Head of caudate nucleus (tissue), 42 donors: ENCODE measurements at places on chromosomes 4 and X.

DNA sequence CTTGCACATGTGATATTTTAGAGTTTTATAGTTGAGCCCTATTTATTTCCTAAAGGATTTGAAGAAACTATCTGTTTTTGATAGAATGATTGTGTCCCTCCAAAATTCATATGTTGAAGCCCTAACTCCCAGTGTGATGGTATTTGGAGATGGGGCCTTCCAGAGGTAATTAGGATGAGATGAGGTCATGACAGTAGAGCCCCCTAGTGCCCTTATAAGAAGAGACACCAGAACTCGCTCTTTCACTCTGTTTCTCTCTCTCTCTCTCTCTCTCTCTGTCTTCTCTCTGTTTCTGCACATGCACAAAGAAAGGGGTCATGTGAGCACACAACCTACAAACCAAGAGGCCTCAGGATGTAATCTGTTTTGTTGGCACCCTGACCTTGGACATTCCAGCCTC lies 921.9 kb upstream of the DIAPH2 start:
- DNase-seq, result no peak

DNA sequence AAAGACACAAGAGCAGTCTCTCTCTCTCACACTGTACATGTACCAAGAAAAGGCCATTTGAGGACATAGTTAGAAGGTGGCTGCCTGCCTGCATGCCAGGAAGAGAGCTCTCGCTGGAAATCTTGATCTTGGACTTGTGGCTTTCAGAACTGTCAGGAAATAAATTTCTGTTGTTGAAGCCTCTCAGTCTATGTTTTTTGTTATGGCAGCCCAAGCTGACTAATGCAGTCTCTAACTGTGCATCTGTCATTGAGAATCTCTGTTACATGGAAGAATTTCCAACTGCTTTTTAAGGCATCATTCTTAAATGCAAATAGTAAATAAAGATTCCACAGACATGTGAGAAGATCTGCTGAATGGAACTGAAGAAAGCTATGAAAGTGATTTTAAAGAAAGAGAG lies 198.3 kb downstream of the PCDH10 start:
- DNase-seq, result no peak

DNA sequence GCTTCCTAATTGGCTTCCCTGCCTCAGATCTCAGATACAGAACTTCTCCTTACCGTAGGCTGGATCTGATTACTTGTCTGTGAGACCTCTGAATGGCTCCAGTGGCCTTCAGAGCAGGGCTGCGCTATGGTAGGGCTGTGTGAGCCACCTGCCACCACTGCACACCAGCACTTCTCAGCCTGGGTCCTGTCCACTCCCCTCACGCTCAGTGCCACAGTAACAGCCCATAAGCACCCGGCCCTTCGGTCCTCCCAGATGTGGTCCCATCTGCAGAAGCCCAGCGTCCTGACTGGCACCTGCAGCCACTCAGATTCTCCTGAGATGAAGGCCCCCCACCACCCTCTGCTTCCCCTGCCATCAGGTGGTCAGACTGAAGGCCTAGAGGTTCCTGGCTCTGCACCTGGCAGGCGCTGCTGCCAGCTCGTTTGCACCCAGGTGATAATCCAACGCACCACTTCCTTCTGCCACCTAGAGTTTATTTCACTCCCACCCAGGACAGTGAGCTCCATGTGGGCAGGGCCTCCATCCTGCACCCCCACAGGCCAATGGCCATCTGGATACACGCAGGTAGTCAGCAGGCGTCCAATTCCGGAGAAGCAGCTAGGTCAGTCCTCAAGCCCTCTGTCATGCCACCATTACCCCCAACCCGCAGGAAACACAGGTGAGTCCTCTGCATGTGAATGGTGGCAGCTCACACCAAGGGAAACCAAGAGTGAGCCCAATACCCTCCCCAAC lies 5.4 kb downstream of the WDR1 start:
- DNase-seq, result no peak

- peak; percentile 4 for DNase-seq
These were observed 101.4 kb downstream of the WWC2 start for GRCh38 chr4:183200453-183200852.

DNA sequence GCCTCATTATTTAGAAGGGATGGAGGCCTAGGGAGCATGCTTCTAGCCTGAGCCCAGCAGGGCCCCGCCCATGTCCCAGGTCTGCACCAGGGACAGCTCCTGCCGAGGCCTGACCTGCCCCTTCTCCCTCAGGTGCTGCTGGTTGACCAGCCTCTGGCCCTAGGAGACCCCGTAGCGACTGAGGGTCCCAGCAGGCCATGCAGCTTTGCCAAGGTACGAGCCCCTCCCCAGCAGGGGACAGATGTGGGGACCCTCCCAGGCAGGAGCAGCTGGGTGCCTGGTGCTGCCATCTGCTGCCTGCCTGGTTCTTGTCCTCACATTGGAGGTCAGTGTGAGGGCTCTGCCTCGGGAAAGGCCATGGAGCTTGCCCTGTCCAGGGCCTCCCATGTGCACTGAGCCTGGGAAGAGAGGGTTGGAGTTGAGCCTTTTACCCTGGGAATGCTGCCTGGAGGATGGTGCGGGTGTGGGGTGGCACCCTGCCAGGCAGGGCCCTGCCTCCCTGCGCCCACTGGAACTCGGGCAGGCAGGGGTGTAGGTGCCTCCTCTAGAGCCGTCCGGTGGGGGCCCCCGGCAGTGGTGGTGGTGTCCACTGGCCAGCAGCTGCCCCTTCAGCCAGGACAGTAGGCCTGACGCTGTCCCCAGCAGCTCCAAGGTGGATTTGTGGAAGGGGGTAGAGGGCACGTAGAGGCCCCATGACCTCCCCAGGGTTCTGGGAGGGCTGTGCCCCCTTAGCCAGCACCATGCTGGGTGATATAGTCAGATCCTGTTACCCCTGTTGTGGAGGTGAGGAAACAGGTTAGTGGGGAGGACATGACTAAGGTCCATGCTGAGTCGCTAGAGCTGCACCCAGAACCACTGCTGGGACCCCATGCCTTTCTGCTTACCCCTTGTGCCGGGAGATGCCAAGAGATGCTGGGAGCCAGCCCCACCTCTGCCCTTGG lies 2.2 kb upstream of the MSANTD1 start:
- DNase-seq, result no peak

DNA sequence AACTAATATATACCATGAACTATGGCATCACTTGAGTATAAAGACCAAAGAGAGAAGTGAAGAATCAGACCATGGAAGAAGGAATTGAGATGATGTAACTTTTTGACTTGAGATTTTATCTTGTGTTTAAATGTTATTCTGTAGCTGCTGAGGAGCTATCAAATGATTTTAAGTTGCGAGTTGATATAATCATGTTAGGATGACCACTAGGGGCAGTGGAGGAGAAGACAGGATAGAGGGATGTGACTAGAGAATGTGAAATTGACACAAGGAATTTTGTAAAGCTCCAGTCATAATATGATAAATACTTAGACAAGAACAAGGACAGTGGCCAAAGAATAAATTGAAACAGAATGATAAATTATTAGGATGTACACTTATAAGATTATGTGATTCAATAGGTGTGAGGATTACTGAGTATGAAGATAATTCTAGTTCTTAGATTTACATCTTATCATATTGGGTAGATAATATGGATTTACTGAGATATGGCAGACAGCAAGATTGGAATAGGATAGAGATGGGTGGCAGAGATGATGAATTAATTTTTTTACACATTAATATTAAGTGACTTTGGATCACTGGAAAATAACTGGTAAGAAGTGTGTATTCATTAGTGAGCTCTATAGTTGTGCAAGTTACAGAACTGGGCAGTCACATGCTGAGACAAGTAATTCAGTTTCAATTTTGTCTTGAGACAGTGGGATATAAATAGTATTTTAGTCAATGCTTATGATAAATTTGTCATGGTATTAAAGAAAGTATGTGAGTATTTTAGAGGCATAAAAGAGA lies 816.0 kb upstream of the PCDH10 start:
- no peak for DNase-seq

GRCh38 chr4:139416073-139416673 lies 37.7 kb upstream of the RAB33B start:
- no peak for DNase-seq

- no peak for DNase-seq
These were observed 1.3 kb downstream of the MSX1 start for GRCh38 chr4:4860600-4861389.

DNA sequence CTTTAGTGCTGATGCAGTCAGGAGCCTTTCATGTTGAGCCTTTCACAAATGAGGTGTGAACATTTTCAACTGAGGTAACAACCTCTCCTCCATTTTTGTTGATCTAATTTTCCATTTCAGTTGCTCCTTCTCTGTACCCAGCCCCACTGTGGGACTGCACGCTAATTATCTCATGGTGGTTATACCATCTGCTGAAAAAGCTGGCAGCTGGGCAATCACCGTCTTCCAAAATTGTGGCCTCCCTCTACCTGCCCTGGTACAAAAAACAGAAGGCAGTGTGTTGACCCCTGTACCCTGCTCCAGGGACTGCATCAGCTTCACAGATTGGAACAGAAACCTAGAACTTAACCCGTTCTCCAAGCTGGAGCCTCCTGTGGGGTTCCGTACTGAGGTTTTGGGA lies 72.4 kb upstream of the LONRF3 start:
- DNase-seq, result no peak

- no peak for DNase-seq
These were observed 45.5 kb upstream of the STK26 start for GRCh38 chrX:131977619-131978018.
